ENCODE measurements at places on chromosomes 6 and 20.

DNA sequence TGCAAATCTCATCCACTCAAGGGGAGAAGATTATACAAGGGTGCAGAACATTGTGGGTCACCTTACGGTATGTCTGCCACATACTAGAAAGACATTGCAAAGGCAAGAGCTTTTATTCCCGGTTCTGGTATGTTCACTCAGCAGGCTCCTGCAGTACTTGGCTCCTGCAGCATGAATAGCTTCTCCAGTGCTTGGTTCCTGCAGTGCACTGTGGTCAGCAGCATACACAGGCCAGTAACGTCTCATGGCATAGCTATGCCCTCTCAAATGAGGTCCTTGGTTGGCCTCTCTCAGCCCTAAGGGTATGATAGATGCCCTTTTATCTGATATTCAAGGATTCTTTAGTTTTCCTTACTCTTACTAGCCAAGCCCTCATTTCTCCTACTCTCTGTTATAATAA, 12.6 kb downstream of the TCP11 start:
- no peak for DNase-seq

- peak; percentile 26 for DNase-seq
Observed at GRCh38 chr6:44176762-44177509, 18.3 kb downstream of the CAPN11 start.

DNA sequence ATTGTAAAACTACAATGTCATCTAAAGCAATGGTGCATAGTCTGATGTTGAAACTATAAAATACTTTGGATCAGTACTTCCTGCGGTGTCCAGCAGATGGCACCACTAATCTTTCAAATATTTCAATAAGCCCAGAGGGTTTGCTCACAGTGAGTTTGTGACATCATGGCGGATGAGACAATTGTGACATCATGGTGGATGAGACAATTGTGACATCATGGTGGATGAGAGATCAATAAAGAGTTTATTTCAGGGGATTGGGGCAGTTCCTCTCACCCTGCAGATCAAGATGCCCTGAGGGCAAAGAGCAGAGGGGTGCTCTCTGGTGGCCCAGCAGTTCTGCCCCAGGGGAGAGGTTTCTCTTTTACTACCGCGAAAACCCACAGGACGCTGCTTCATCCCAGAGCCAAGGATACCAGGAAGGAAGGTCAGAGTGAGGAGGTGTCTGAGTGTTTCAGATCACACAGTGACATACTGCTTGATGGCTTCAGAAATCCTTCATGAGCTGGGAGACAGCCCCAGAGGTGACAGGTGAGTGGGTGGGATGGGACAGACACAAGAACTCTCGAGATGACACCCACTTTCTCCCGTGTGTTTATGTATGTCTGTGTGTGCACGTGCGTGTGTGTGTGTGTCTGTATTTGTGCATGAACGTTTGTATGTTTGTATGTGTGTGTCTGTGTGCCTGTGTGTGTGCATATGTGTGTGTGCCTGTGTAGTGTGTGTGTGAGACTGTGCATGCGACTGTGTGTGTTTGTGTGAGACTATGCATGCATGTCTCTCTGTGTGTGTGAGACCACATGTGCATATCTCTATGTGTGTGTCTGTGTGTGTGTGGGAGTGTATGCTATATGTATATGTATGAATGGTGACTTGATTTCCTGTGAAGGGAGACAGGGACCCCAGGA, 7.3 kb upstream of the ULBP2 start:
- DNase-seq, result peak; percentile 75

DNA sequence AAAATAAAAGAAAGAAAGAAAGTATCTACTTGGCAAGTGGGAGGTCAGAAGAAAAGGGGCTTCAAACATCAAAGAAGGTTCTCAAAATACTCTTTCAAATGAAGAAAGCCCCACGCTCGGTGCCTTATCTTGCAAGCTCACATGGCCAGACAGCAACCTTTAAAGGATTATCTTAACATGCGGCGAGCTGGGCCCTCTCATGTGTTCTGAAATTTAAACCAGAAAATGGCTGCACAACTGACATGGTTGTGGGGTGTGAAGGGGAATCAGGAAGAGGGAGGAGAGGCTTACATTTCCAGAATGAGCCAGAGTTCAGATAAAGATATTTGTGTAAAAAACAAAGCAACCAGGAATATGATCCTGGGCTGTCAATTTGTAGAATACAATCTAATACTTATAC, 363.1 kb downstream of the PRKN start:
- no peak for DNase-seq

DNA sequence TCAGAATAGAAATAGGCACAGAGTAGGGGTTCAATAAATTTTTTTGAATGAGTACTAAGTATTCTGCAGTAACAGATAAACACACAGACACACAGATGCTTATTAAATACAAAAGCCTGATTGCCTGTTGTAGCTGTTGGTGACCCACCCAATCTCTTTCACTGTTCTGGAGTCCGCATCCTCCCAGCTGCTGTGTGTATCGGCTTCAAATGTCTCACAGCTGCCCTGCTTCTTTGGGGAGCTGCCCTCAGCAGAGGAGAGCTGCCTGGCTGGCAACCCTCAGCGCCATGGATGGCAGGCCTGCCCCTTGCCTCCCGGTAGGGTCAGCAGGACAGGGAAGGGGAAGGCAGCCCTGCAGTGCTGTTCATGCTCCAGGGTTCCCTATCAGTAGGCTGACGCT, 85.9 kb upstream of the PRND start:
- DNase-seq, result no peak

DNA sequence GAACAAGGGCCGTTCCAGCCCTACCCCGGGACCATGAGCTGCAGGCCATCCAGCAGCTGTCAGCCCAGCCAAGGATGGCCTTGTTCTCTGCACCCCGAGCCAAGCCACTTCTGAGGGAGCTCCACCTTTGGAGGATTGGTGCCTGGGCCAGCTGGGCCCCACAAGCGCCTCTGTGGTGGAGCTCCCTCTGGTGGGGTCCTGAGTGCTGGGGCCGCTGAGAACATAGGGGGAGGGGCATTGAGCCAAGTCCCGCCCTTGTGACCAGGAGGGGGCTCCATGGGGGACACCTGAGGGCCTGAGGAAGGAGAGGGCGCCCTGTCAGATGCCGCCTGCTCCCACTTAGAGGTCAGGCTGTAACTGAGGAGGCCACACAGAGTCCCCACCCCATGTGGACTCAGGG, 43.2 kb downstream of the YTHDF1 start:
- DNase-seq, result no peak

DNA sequence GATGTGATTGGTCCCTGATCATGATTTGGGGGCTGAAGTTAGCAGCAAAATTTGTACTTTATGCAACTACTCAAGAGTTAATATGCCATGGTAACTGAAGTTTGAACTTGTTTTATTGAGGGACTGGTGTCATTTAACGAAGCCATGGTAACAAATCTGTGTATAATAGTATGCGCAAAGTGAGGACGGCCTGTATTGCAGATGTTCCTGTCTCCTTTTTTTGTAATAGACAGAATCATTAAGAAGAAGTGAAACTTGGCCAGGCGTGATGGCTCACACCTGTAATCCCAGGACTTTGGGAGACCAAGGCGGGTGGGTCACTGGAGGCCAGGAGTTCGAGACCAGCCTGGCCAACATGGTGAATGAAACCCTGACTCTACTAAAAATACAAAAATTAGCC, 22.3 kb downstream of the RPRD1B start:
- no peak for DNase-seq

DNA sequence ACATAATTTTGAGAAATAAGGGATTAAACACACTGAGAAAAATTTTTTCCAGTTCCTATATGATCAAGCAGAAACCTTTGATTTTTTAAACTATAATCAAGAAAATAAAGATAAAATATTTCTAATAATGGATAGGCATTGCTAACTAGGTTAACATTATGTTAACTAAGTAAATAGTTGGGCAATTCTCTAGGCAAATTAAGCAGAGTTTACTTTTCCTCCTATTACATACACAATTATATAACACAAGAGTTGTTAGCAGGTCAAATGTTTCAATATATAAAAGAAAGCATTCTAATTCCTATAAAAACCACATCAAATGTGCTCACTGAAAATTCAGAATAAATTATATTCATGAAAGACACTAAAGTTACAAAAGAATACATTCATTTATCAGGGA, 191.7 kb downstream of the GMDS start:
- DNase-seq, result no peak

- no peak for DNase-seq
Observed at GRCh38 chr6:147170269-147170668, 33.9 kb upstream of the STXBP5 start.

DNA sequence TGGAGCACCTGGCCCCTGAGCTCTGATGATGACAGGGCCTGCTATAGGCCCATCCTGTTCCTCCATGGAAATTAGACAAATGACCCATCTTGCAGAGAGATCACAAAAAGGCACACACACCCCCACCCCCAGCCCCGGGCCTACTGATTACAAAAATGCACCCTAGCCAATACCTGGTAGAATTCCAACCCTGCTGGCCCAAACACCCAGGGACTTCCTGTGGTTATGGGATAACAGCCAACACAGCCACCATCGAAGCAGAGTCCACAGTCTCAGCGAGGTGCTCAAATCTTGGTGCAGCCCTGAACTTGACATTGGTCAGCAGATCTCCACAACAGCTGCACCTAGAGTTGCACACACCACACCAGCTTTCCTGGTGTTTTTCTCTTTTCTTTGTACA, 17.0 kb downstream of the NCR2 start:
- DNase-seq, result no peak

GRCh38 chr20:35653893-35654292, 10.8 kb downstream of the CPNE1 start:
- DNase-seq, result no peak

- peak; percentile 40 for DNase-seq
Observed at GRCh38 chr6:151240791-151241642, 1.2 kb downstream of the AKAP12 start.

- no peak for DNase-seq
Observed at GRCh38 chr6:90537723-90538258, 49.1 kb downstream of the MAP3K7 start.

GRCh38 chr20:48795732-48796131, 32.1 kb downstream of the PREX1 start:
- DNase-seq, result no peak

DNA sequence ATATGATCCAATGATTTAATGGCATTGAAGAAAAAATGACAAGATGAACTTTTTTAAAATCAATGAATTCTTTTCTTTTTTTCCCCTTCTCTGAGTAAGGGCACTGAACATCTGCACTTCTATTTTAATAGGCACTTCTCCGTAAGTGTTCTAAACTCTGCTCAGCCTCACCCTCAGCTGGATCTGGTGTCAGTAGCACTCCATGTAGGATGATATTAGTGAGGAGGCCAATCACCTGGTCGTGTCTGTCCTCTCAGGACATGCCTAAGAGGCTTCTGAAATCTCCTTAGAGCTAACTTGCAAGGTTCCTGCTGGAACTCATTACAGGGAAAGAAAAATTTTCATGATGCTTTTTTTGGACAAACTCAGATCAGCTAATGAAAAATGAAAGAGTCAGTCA, 148.6 kb upstream of the MLIP start:
- no peak for DNase-seq

- no peak for DNase-seq
Observed at GRCh38 chr6:118743746-118744145, 92.4 kb upstream of the CEP85L start.

- no peak for DNase-seq
Observed at GRCh38 chr6:155269765-155270164, 6.0 kb downstream of the CLDN20 start.

- no peak for DNase-seq
Observed at GRCh38 chr6:50270415-50270814, 220.7 kb upstream of the DEFB112 start.

DNA sequence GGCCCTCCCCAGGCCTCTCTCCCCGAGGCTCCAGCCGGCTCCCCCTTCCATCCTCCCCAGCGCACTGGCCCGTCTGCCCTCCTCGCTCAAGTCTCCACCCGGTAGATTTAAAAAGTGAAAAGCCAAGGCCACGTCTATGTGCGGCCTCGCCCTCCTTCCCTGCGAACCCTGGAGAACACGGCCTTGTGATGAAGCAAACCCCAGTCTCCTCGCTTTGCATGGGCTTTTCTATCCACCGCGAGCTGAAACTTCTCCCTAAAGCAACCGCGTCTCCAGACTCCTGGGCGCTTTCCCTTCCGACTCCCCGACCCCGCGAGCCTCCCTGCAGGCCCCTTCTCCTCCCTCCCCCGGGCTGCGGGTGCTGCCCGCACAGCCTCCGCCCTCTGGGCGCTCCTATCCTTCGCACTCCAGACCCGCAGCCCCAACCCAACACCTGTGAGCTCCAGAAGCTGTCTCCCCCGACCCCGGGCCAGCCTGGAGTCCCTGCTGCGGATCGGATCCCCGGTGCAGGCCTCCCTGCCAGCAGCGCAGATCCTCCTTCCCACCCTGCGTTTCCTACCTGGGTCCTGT, 265.2 kb upstream of the QKI start:
- no peak for DNase-seq

DNA sequence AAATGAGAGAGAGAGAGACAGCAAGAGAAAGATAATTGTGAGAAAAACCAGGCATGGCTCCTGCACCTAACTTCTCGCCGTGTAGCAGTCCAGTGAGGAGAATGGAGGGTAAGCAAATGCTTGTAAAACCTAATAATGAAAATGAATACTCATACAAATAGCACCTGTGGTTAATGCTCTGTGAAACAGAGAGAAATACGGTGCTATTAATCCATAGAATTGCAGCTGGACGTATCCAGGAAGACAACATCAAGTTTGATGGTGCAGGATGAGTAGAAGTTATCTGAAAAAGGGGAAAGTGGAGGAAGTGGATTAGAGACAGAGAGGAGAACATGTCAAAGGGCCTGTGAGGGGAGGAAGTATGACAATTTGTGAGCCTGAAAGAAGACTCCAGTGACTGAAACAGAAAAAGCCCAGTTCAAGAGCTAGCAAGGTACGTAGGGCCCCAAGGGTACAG, 89.4 kb upstream of the PAK5 start:
- no peak for DNase-seq

DNA sequence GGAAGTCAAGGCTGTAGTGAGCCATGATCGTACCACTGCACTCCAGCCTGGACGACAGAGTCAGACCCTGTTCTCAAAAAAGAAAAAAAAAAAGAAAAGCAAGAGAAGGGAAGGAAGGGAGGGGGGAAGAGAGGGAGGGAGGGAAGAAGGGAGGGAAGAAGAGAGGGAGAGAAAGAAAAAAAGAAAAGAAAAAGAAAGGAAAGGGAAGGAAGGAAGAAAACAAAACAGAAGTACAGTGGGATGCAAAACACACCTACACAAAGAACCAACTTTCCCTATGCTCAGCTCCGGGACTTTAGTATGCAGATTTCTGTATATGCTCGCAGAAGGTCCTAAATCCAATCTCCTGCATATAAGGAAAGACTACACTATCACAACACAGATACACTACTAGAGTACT, 2.5 kb upstream of the WTAP start:
- no peak for DNase-seq

- no peak for DNase-seq
Observed at GRCh38 chr6:127297502-127298070, 30.9 kb downstream of the RNF146 start.

DNA sequence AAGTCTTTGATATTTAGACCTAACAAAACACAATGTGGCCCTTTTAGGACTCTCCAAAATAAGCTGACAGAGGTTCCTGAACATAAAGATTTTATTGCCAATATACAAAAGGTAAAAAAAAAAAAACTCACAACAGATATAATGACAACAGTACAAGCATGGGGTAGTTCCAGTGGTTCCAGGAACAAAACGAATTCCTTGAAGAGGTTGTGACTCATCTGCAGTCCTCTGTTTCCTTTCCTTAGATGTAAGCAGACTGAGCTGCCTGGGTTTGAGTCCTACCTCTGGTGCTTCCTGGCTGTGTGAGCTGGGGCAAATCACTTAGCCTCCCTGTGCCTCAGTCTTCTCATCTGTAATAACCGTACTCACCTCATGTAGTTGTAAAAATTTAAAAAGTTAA, 13.3 kb upstream of the CTAGE9 start:
- DNase-seq, result no peak
